Mesenchymal stem cell (in vitro differentiated cells and primary cell): ENCODE measurements at places on chromosomes 12 and 14.
A peak's percentile ranks its signal among the peaks of the same experiment; 100 is the strongest.

GRCh38 chr14:104421892-104422828 lies 157.4 kb upstream of the C14orf180 start:
- DNase-seq, result no peak

DNA sequence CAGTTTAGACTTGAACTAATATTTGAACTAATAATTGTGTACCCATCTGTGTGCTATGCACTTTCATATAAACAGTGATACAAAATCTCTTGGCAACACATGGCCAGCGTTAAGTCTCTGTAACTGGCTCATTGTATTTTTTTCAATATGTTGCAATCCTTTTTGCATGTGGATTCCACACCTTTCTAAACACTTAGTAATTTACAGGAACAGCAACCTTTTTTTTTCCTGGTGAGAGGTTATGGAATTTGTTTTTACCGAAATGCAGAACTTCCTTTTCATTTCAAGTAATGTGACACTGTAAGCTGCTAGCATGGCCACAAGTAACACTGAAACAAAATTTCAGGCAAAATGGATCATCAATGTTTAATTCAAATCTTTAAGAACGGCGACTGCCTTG lies 45.4 kb upstream of the EPS8 start:
- DNase-seq, result no peak

- peak; percentile 16 for DNase-seq
Observed at GRCh38 chr12:117042171-117042842, 56.9 kb downstream of the TESC start.

DNA sequence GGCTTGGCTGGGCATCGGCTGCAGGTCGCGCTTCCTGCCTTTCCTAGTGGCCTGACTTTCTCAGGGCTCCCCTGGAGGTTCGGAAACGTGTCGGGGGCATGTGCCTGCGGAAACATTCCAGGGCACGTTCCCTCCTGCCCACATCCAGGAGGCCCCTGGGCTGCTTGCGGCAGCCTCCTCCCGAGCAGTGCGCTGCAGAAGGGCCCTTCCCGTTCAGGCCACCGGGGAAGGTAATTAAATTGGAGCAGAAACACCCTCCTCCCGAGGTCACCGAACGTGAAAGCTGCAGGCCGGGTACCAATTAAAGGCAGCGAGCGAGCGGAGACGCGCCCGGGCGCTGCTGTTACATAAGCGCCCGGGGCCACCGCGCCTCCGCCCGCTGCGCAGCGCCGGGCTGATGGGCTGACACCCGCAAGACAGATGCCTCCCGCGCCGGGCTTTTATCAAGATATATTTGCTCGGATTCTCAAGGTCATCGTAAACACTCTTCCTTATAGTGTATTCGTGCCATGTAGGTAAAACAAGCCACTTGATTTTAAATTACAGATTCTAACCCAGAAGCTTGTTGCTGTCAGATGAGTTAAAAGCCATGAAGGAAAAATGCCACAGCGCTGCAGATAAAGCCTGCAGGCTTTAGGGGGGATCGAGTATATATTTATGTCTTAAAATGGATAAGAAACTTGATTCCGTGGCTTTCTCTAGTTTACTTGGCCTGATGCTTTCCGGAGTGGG lies 31.4 kb downstream of the SSPN start:
- DNase-seq, result peak; percentile 48

DNA sequence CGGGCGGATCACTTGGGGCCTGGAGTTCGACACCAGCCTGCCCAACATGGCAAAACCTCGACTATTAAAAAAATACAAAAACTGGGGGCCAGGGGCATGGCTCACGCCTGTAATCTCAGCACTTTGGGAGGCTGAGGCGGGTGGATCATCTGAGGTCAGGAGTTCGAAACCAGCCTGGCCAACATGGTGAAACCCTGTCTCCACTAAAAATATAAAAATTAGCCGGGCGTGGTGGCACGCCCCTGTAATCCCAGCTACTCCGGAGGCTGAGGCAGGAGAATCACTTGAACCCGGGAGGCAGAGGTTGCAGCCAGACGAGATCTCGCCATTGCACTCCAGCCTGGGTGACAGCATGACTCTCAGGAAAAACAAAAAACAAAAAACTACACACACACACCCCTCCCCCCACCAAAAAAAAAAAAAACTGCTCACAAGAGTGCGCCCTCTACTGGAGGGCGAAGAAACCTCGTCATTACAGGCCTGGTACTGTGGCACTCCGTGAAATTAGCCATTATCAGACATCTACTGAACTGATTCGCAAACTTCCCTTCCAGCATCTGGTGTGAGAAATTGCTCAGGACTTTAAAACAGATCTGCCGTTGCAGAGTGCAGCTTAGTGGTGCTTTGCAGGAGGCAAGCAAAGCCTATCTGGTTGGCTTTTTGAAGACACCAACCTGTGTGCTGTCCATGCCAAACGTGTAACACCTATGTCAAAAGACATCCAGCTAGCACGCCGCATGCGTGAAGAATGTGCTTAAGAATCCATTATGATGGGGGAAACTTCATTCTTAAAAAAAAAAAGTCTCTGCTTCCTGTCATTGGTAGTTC lies 7.7 kb downstream of the PPP1R3E start:
- peak; percentile 61 for DNase-seq

- DNase-seq, result no peak
Observed at GRCh38 chr14:104843006-104843405, 22.1 kb upstream of the CEP170B start.

GRCh38 chr14:86257973-86258372 lies 728.0 kb downstream of the FLRT2 start:
- no peak for DNase-seq

GRCh38 chr12:63706336-63706735 lies 38.0 kb upstream of the DPY19L2 start:
- no peak for DNase-seq

DNA sequence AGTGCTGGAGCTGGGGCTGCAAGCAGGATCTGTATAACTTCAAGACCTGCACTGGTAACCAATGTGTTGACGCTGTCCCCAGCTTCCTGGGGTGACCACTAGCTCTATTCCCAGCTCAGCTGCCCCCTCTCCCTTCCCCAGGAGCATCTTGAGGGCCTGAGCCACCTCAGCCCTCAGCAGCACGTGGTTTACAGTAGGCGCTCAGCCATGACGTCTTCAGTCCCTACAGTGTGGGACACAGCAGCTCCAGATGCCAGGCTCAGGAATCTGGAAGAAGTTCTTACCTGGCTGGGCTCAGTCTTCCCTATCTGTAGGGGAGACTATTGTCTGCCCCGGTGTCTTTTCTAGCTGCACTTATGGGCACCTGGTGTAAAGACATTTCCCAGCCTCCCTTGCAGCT lies 8.6 kb downstream of the SDS start:
- no peak for DNase-seq

- DNase-seq, result no peak
Observed at GRCh38 chr12:9024512-9024911, 35.2 kb downstream of the KLRG1 start.

GRCh38 chr12:11633968-11634367 lies 15.5 kb upstream of the ETV6 start:
- peak; percentile 70 for DNase-seq

- no peak for DNase-seq
Observed at GRCh38 chr12:80233926-80234325, 134.6 kb downstream of the OTOGL start.

- DNase-seq, result no peak
Observed at GRCh38 chr12:131454418-131455217, 256.3 kb upstream of the SFSWAP start.

DNA sequence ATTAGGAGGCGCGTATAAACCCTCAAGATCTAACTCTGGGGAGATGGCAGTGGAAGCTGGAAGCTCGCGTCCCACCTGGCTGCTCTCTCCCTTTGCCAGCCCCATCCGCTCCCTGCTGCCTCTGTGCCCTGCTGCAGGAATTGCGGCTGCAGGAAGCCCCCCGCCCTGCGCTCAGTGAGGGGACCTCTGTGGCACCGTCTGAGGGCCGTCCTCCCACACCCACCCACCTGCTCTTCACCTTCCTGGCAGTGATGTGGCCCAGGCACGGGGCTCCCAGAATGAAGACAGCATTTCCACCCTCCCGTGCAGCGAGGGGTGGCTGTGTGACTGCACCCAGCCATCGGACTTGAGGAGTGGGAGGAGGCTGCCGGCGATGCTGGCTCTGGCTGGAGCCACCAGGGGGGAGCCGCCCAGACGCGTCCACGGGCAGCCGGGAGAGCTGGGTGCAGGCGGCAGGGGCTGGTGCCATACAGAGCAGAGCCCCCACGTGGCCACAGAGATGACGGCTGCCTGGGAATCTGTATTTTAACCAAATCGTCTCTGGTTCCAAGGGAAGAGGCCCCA lies 28.3 kb upstream of the GALNT9 start:
- DNase-seq, result no peak

GRCh38 chr12:53616950-53617349 lies 9.2 kb downstream of the ATF7 start:
- no peak for DNase-seq

DNA sequence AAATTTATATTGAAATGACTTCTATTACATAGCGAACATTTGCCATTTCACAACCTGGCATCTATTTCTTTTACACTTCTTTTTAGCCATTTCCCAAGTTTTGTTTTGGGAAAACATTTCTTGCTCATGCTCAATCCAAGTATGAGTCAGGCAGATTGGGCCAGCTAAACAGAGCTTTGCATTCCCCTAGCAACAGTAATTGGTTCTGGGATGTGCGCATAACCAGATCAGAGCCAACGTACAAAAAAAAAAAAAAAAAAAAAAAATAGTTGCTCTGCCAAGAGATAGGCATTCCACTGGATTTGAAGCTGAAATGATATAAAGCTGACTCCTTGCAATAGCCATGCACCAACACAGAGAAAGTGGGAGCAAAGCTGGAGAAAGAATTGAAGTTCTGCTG lies 37.5 kb downstream of the PLCZ1 start:
- peak; percentile 44 for DNase-seq

GRCh38 chr14:100341301-100342031 lies 18.3 kb downstream of the SLC25A47 start:
- DNase-seq, result peak; percentile 97

DNA sequence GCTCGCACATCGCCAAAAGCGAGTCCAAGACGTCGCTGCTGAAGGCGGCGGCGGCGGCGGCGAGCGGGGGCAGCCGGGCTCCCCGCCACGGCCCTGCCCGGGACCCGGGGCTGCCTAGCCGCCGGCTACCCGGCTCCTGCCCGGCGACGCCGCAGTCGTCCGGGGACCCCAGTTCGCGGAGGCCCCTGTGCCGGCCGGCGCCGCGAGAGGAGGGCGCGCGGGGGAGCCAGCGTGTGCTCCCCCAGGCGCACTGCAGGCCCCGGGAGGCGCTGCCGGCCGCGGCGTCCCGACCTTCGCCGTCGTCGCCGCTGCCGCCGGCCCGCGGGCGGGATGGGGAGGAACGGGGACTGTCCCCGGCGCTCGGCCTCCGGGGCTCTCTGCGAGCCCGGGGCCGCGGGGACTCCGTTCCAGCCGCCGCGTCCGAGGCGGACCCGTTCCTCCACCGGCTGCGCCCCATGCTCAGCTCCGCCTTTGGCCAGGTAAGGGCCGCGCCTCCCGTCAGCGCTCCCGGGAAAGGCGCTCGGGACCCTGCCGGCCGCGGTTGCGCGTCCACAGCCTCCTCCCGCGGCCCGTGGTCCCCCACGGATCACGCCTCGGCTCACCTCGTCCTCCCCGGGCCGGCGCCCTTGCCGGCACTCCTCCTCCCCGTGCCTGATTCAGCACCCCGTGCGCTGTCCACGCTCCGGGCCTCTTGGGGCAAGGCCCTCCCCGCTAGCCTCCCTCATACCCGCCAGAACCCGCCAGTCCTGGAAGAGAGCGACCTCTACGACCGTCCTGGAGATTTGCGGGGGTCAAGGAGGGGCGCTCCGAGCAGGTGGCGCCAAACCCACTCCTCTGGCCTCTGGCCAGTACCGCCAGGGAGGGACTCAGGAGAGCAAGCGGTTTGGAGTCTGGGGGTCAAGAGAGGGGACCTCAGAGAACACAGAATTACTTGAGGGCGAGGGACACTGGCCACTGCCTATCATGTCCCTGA lies 721 bp downstream of the CABP1 start:
- peak; percentile 58 for DNase-seq

DNA sequence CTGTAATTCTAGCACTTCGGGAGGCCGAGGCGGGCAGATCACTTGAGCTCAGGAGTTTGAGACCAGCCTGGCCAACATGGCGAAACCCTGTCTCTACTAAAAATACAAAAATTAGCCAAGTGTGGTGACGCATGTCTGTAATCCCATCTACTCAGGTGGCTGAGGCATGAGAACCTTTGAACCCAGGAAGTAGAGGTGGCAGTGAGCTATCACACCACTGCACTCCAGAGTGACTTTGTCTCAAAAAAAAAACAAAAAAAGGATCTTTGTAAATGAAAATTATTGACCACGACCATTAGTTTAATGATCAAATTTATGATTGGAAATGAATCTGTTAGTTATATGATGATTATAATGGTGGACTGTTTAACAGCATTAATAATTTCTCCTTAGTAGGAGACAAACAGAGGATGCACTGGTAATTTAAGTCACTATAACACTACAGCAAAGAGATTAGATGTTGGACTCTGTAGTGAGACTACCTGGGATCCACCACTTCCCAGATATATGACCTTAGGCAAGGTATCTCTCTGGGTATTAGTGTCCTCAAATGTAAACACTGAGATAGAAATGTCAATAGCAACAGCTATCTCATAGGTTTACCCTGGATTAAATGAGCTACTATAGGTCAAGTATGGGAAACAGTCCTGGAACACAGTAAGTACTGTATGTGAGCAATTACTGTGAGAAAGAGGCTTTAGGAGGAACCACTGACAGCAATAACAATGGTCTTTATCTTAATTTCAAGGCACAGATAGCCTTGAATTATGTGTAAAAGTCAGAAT lies 214.7 kb downstream of the NOVA1 start:
- DNase-seq, result no peak

GRCh38 chr14:43143106-43143505 lies 1364.0 kb downstream of the FSCB start:
- DNase-seq, result no peak

- no peak for DNase-seq
Observed at GRCh38 chr12:49948866-49949845, 1.4 kb upstream of the AQP2 start.

GRCh38 chr12:116421785-116422538 lies 137.2 kb upstream of the MAP1LC3B2 start:
- no peak for DNase-seq

GRCh38 chr12:132414634-132415326 lies 75.2 kb upstream of the FBRSL1 start:
- DNase-seq, result peak; percentile 60

DNA sequence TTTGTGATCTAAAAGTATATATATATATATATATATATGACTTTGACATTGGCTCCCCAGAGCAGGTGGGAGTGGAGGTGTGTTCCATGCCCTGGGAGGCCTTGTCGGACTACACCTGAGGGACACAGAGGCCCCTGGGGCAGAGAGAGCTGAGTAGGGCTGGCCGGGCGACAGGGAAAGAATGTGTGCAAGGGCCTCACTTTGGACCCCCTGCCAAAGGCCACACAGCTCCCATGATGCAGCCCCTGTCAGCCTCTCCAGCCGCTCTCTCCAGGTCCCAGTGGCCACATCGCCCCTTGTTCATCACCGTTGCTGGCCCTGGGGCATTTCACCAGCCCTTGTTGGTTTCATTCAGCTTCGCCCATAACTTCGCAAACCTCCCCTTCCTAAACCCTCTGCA lies 123.9 kb downstream of the BCL11B start:
- no peak for DNase-seq

- no peak for DNase-seq
Observed at GRCh38 chr12:80813820-80814219, 97.1 kb downstream of the MYF5 start.
